ENCODE measurements at places on chromosomes 16 and 17.

- DNase-seq: no peak
These were observed 351.2 kb downstream of the UTP18 start for GRCh38 chr17:51611585-51611984.

- DNase-seq: no peak
These were observed 1.7 kb downstream of the GINS2 start for GRCh38 chr16:85686912-85687591.

DNA sequence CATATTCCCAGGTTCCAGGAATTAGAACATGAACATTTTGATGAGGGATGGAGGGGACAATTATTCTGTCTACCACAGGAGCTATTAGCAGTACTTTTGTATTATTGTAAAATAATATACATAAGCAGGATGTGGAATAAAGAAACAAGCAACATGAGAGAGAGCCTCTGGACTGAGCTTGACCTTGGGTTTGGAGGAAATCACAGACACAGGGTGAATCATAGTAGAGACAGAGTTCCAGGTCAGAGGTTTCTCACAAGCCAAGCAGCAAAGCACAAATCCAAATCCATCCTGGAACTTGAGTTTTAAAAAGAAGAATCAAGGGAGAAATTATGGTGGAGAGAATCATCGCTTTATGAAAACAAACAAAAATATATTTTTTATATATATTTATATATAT, 5.1 kb downstream of the KRT31 start:
- DNase-seq: no peak

DNA sequence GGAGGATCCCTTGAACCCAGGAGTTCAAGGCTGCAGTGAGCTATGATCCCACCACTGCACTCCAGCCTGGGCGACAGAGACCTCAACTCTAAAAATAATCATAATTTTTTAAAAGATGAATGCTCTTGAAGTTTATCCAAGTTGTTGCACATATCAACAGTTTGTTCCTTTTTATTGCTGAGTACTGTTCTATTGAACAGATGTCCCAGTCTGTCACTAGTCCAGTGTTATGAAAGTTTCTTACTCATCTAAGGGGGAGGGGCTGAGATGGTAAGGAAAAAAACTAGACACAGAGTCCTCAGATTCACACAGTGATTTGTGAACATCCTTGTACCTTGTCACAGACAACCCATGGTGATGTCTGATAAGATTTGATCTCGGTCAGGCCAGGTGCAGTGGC, 3.9 kb downstream of the ACAP1 start:
- no peak for DNase-seq

DNA sequence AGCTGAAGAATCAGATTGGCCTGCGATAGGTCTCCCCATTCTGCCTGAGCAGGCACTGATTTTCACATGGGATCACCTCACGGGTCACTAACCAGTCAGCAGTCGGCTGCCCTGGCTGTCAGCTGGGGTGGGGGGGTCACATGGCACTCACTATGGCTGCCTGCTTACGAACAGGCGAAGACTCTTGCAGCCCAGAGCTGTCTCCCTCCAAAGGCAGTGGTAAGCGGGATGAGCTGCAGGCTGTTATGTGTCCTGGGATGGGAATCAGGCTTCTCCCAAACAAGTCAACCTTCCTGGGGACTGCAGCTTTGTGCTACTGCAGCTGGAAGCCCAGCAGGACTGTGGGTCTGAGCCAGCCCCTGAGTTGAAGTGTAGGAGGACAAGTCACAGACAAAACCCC, 29.0 kb upstream of the ADORA2B start:
- no peak for DNase-seq

DNA sequence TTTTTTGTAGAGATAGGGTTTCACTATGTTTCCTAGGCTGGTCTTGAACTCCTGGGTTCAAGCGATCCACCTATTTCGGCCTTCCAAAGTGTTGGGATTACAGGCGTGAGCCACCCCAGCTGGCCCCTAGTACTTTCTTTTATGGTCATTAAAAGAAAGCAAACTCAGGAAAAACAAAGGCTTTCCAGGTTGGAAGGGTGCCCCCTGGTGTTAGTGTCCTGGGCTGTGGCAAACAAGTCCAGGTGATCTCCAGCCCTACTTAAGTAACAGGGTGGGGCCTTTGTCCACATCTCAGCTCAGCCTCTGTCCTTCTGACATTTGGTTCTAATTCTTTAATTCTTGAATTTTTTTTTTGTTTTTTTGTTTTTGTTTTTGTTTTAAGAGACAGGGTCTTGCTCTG, 6.9 kb downstream of the IGFBP4 start:
- no peak for DNase-seq

DNA sequence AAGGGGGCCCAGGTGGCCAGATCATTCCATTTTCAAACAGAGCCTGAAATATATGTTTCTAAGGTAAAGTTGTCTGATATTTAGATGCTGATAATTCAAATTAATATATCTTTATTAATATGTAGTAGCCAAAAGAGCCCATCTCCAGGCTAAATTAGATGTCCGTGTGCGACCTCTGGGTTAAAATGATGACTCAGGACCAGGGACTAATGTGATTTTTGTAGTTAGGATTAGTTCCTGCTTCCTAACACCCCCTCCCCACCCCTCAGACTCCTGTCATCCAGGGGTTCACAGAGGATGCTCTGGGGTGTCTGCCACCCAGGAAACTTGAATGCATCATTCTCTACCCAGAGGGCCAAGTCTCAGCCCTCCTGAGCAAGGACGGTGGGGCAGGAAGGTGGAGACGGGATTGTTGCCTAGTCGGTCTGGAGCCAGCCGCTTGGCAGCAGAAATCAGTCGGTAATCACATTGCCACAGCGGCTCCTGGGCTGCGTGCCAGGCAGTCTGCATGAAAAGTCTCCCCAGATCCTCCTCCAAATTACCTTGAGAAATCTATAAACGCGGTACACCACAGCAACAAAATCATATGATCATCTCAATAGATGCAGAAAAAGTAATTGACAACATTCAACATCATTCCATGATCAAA, 29.8 kb downstream of the CNGB1 start:
- DNase-seq: no peak

DNA sequence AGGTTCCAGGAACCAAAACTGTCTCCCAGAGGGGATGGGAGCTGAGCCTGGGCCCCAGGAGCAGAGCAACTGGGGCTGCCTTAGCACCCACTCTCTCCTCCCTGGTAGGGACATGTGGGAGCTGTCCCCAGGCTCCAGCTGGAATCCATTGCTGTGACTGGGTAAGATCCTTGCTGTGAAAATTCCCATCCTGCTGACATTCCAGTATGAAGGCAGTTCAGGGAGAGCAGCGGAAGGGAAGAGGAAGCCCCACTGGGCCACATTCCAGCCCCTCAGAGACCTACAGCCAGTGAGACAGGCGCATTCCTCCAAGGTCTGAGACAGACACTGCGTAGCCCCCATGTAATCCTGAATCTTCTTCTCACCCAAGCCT, 24.2 kb downstream of the MYO18A start:
- no peak for DNase-seq

- DNase-seq: no peak
These were observed 23.7 kb downstream of the ALOX15 start for GRCh38 chr17:4617590-4618351.

DNA sequence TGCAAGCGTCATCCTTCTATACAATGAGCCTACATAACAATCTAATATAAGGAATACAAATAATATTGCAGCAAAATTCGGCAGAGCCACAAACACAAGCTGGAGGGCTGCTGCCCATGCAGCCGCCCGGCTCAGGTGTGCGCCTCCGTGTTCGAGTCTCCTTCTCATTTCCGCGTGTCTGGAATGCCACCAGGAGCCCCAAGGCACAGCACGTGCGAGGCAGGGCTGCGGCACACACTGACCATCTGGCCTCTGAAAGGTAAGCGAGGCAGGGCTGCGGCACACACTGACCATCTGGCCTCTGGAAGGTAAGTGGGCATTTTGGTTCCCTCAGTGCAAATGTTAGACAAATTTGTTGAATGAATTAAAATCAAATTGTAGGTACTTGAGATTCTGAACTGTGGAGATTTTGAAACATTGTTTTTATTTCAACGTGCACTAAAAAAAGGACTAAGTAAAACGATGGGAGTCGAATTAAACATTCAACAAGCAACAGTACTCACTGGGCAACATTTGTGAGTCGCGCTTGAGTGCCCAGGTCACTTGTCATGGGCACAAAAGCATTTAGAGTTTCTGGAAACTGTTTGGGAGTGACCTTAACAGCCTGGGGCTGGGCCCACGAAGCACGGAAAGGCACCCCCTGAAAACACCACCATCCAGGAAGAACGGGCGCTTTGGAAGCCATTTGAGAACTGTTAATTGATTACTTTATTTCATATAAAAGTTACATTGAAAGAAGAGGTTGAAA, 37.4 kb downstream of the ZDHHC7 start:
- no peak for DNase-seq

DNA sequence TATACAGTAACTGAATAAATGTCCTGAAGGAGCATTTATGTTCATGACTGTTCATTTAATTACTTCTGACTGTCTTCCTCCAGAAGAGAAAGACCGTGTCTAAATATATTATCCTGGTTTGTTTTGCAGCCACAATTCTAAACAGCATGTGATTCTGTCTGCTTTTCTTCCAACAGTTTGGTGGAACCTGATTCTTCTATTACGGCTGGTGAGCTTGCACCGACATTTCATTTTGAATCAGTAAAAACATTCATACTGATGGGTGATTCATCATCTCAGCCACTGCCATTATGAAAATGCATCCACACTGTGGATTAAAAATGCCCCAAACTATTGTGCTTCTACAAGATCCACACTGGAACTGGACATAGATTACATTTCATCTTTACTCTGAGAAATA, 16.9 kb downstream of the KNOP1 start:
- no peak for DNase-seq

DNA sequence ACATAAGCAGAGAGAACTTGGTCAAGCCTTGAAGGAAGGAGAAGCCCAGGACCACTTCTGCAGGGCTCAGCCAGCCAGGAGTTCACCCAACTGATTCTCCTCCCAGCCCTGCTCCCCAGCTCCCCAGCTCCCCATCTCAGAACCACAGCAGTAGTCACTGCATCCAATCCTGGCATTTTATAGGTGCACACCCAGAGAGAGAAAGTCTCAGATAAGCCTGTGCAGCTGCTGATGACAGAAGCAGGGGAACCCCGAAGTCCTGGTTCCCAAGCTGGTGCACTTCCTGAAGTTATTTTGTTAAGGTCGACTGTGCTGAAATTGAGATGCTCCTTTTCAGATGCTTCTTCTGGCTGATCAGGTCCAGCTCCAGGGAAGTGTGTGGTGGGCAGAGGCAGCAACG, 6.6 kb downstream of the RNF112 start:
- no peak for DNase-seq

DNA sequence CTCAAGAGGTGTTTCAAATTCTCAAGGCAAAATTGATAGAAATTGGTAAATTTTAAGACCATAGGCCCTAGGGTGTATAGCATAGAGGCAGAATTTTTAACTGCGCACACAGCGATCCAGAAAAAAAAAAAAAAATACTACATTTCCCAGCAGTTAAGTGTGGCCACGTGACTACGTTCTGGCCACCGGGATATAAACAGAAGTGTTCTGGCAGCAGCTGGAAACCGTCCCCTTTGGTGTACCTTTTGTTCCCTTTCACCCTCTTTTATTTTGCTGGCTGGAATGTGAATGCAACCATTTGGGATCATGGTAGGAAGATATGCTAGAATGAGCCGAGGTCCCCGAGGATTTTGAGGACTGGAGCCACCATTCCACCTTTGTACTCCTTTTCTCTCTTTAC, 52.7 kb upstream of the AKAP1 start:
- no peak for DNase-seq

DNA sequence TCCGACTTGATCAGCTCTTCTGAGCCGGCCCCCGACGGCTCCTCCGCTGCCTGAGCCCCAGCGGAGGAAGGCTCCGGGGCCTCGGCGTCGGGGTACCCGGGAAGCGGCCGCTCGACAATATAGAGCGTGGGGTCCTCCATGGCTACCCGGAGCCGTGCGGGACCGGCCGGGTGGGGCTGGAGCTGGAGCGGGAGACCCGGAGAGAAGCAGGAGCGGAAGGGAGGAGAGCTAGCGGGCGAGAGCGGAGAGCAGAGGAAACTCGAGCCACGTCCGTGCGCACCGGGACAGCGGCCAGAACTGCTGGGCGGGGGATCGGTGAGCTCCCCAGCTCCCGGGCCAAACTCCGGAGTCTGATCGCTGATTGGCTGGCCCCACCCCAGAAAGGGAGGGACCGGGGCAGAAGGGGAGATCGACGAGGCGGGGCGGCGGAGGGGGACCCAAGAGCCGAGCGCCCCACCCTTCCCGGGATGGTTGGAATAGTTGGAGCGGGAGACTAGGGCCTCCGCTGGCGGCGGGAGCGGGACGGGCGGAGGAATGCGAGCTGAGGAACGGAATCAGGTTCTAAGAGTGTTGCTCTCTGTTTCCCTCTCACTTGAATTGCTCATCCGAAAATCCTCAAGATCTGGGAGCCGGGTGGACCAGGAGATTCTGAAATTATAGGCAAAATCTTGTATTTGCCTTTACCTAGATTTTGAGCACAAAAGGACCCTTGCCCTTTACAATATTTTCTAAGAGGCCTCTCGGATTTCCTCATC, at the start of gene CAVIN1:
Gene CAVIN1, minus strand, starts transcription at position 299 of the 755 bp plus-strand sequence. Its CDS starts 159 bp downstream, at position 140.
- peak; percentile 73 for DNase-seq

- no peak for DNase-seq
These were observed 11.6 kb upstream of the MFAP4 start for GRCh38 chr17:19398301-19399181.

GRCh38 chr16:2692948-2693651, 10.8 kb downstream of the KCTD5 start:
- no peak for DNase-seq

GRCh38 chr17:42676424-42677011, at the start of gene PLEKHH3:
PLEKHH3 (minus strand) TSS chr17:42676994; CDS start chr17:42676563, 431 bp downstream.
- DNase-seq: no peak

GRCh38 chr16:12422233-12422632, 381.5 kb downstream of the CPPED1 start:
- DNase-seq: no peak

DNA sequence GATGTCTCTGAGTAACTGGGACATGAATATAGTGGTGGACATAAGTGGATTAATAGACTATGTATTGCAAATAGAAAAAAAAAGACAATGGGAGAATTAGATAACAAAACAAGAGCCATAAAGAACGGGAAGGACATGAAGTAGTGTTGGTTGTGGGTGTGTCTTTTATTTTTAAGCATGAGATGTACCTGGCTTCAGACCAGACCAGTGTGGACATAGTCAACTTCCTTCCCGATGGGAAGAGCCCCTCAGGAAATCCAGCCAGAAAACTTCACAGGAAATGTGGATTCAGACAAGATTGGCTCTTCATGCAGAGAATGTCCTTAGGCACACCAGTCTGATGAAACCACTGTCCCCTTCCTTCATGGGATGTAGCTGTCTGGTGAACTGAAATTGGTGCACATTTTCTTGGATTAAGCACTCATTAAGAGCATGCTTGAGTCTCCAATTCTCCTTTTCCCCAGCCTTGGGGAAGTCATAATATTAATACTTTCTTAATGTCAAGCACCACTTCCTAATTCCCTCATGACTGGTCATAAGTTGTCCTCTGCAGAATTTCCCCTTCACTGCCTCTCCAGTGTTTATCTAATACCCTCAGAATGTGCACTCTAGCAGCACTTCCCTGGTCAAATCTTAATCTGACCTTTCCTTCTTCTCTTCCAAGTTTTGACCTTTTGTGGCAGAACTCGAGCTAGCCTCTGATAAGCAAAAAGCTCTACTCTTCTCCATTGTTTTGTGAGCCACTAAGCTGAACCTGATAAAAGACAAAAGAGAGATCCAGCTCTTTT, 350.6 kb upstream of the MAF start:
- no peak for DNase-seq

Data from brain pericyte (primary cell).